ENCODE measurements at places on chromosomes 3 and 15.
A peak's percentile ranks its signal among the peaks of the same experiment; 100 is the strongest.

- DNase-seq: no peak
Measured at GRCh38 chr15:52101542-52102323, 10.8 kb downstream of the BCL2L10 start.

GRCh38 chr3:81476692-81477091, 284.8 kb downstream of the GBE1 start:
- no peak for DNase-seq

- no peak for DNase-seq
Measured at GRCh38 chr15:64443747-64444621, 16.4 kb upstream of the ZNF609 start.

GRCh38 chr3:184815046-184815930, 3.3 kb downstream of the VPS8 start:
- no peak for DNase-seq

GRCh38 chr15:92277776-92278175, 115.9 kb upstream of the ST8SIA2 start:
- DNase-seq: no peak

GRCh38 chr15:71800835-71801745, 9.3 kb upstream of the NR2E3 start:
- no peak for DNase-seq

- no peak for DNase-seq
Measured at GRCh38 chr15:88887068-88887580, 8.2 kb downstream of the HAPLN3 start.

DNA sequence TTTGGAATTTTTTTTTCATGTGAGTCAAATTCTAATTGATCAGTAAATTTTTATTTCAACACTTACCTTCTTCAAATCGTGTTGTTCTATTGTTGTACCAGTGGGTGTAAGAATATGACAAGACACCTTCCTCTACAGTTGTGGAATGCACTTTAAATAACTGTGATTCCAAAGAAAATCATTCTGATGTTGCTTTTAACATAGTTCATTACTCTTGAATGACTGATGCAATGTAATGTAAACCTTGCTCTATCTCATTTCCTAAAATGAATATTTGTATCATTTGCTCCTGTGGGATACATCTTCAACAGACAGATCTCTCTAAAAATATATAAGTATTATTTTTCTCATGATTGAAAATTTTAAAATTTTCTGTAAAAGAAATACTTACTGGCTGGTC, 313.4 kb downstream of the RBMS3 start:
- no peak for DNase-seq

DNA sequence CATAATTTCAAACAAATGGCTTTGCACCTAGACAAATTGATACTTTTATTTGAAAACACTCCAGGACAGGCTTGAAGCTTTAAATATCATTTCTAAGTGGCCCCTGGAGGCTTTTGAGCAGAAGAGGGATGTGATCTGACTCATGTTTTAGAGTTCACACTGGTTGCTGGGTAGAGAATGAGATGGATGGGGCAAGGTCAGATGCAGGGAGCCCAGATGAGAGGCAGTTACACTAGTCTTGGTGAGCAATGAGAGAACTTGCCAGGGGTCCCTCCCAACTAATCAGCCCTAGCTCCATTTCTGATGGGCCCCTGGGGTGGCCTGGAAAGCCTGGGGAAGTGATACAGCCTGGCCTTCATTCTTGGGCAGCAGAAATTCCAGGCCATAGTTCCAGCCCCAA, 190.4 kb downstream of the MEGF11 start:
- no peak for DNase-seq

DNA sequence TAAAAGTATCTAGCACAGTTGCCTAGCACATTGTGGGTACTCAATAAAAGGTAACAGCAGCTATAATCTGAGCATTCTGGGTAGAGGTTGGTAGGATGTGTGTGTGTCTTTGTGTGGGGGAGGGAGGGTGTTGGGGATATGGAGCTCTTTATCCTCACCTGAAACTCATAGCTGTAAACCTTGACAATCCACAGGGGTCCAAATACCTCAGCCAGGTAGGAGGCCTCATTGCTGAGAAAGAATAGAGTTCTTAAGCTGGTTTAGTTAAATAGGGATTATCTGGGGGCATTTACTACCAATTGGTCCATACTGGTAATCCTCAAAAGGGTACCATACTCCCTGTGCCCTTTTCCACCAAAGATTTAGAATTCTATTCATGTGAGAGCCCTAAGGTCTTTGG, 3.9 kb downstream of the SERF2 start:
- no peak for DNase-seq

- DNase-seq: no peak
Measured at GRCh38 chr3:126107203-126107939, 23.4 kb upstream of the SLC41A3 start.

- no peak for DNase-seq
Measured at GRCh38 chr15:23839893-23840474, 152.9 kb upstream of the NDN start.

- no peak for DNase-seq
Measured at GRCh38 chr15:71792521-71792920, 17.8 kb upstream of the NR2E3 start.

- no peak for DNase-seq
Measured at GRCh38 chr15:98408231-98408630, 240.1 kb upstream of the IGF1R start.

DNA sequence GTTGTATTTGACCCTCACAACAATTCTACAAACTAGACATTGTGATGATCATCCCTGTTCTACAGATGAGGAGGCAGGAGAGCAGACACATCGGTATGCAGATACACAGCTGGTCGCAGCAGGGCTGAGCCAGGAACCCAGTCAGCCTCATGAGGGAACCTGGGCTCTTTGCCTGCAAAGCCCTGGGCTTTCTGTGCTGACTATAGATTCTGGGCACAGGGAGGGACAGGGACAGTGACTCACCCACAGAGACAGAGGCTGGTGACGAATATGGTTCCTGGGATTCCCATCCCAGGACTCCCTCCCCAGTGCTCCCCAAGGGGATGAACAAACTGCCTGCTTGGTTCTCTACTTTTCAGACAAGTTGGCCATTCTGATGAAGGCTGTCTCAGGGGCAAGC, 3.8 kb upstream of the CAMP start:
- DNase-seq: no peak

DNA sequence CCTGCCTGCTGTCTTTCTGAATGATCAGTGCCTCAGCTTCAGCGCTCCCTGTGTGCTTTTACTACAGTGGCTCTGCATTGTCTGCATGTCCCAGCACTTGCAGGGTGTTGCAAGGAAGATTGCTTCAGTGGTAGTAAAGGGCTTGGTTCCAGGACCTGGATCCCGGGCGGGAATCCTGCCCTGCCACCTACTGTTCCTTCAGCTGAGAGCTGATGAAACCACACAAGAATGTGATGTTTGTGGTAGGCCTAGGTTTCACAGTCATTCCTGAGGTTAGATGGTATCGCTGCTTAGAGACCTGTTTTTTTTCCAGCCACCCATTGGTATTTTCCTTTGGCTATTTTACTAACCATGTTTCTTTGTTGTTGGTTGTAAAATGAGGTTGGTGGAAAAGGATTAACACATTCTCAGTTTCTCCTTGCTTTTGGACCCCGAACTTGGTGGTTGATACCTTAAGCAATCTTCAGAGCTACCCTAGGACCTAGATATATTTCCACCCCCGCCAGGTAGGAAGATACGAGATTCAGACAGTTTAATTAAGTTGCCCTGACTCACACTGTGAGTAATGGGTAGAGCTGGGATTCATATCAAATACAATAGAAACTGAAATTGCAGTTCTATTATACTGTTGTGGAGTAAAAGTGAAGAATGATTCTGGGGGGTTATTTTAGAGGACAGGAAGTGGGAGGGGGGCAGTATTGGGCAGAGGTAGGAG, 11.4 kb downstream of the GPR87 start:
- DNase-seq: no peak

DNA sequence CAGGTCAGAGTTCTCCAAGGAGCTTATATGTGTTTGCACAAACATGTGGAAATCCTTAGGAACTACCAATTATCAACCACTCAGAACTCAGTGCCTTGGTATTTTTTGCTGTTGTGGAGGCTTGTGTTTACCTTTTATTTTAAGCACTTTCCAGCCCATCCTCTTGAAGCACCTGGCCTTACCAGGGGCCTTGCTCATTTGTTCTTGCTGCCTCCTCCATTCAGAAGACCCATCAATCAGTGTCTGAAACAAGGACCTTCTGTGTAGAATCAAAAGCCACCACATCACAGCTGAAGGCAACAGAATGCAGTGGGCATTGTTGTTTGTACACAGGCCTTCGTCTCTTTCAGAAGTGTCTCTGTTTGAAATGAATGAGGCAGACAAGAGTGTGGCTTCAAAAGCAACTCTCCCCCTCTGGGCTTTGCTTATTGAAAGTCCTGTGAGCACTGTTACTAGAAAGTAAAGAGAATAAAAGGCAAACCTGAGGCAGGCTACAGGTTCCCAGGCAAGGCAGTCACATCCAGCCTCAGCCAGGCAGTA, 24.5 kb upstream of the LIPC start:
- DNase-seq: no peak

- no peak for DNase-seq
Measured at GRCh38 chr3:158842976-158843375, 41.1 kb downstream of the MFSD1 start.

GRCh38 chr3:68986496-68987208, 26.8 kb downstream of the EOGT start:
- no peak for DNase-seq

GRCh38 chr15:32701863-32702262, 15.9 kb upstream of the GREM1 start:
- DNase-seq: no peak

DNA sequence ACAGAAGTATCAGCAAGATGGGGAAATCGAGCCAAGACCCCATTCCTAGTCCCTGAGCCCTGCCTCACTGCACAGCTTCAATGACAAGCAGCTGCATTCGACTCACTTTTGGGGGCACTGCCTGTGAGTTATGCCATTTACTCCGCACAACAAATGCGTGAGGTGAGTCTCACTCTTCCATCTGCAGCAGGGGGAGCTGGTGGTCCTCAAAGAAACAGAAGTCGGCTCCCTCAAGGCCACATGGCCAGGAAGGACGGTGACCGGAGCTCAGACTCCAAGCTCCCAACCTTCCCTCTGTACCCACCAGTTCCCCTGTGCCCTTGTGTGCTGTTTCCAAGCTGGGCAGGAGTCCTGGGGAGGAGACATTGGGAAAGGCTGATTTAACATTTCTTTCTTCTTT, 127.7 kb upstream of the IQSEC1 start:
- no peak for DNase-seq

GRCh38 chr15:26234976-26235767, 372.0 kb upstream of the ATP10A start:
- DNase-seq: no peak

DNA sequence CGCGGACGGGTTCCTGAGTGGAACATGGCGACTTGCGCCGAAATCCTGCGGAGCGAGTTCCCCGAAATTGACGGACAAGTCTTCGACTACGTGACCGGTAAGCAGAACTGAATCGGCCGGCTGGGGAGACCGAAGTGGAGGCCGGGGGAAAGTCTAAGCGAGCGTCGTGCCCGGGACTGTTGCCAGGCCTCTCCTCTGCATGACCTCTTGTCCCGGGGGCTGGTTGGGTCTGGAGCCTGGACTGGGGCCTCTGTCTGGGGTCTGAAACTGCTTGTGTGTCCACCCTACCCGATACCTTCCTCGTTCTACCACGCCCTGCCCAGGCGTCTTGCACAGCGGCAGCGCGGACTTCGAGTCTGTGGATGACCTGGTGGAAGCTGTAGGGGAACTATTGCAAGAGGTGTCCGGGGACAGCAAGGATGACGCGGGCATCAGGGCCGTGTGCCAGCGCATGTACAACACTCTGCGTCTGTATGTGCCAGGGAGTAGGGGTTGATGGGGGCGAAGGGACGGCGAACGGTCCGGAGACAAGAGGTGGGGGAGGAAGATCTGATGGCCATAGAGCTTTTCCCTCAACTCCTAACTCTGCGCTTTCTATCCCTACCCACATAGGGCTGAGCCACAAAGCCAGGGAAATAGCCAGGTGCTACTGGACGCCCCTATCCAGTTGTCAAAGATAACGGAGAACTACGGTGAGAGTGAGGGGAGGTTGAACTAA, at the start of gene ABCF3:
TSS of gene ABCF3 (plus strand) at position 16 of the 718 bp plus-strand sequence. CDS start at position 25, 9 bp downstream.
- DNase-seq: no peak

- no peak for DNase-seq
Measured at GRCh38 chr15:87777054-87777561, 479.4 kb downstream of the NTRK3 start.

- no peak for DNase-seq
Measured at GRCh38 chr3:121981473-121981872, 40.6 kb downstream of the ILDR1 start.

GRCh38 chr3:113142476-113142875, 68.9 kb upstream of the BOC start:
- DNase-seq: no peak

- DNase-seq: no peak
Measured at GRCh38 chr3:126983653-126984390, 907 bp downstream of the PLXNA1 start.

- no peak for DNase-seq
Measured at GRCh38 chr3:134699141-134699711, 48.4 kb upstream of the KY start.

GRCh38 chr15:101145362-101145761, 106.5 kb downstream of the CHSY1 start:
- no peak for DNase-seq

- DNase-seq: no peak
Measured at GRCh38 chr15:80977627-80978036, 12.0 kb downstream of the MESD start.

DNA sequence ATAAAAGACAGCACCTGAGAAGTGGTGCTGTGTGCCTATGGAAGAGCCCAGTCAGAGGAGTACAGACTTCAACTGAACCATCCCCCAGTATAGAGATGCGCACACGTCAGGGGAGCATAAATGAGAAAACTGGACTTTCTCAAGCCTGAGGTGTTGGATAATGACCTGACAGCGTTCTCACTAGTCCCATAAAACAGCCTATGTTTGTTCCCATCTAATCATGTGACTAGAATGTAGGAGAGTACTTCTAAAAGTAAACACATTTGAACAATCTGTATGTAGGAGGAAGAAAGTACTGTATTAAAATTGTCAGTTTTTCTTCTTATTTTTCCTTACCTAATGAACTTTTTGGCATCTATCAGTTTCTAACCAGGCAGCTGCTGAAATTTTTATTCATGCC, 498.9 kb downstream of the CNTN4 start:
- DNase-seq: no peak

DNA sequence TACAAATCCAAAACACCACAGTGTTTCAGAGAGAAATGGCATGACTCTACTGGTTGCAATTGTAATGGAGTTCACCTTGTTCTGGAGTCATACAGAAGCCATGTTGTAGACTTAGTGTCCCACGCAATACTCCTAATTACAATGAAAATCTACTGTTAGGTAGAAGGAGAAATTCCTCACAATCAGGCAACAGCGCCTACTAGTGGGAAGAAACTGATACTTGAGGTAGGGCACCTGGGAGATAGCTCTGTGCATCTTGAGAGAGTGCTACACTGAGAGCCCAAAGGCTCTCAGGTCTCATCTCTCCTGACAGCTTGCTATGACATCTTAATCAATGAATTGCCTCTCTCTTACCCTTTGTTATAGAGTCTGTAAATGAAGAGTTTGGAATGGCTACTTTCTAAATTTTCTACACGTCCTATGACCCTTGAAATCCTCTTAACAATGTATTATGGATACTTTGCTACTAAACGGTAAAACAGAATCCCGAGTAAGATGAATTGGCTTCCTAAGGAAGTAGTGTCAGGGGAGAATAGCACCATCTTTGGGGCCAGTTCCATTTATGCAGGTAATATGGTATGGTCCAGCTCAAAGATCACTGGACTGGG, 422.7 kb upstream of the TPRG1 start:
- DNase-seq: peak; percentile 31

- DNase-seq: no peak
Measured at GRCh38 chr3:115623044-115623868, at the start of gene GAP43. TSS of gene GAP43 (plus strand) at chr3:115623510. CDS start at chr3:115623690, 180 bp downstream.

- no peak for DNase-seq
Measured at GRCh38 chr15:94677202-94677790, 445.9 kb downstream of the MCTP2 start.

GRCh38 chr15:47409600-47409999, 307.7 kb upstream of the SEMA6D start:
- no peak for DNase-seq
